WTC11 (cell line): ENCODE measurements at places on chromosomes 1 and 21.

DNA sequence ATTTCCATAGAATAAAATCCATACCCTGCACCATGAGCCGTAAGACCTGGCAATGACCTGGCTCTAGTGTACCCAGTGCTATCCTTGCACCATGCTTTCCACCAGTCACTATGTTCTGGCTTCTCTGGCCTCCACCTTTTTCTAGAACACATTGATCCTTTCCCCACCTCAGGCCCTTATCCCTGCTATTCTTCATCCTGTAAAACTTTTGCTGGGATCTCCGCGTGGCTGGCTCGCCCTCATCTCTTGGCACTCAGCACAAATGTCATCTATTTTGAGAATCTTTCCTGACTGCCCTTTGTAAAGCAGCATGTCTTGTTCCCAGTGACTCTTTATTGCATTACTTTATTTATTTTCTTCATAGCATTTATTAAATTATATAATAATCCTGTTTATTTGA lies 169.8 kb upstream of the B3GALT2 start:
- no peak for DNase-seq

DNA sequence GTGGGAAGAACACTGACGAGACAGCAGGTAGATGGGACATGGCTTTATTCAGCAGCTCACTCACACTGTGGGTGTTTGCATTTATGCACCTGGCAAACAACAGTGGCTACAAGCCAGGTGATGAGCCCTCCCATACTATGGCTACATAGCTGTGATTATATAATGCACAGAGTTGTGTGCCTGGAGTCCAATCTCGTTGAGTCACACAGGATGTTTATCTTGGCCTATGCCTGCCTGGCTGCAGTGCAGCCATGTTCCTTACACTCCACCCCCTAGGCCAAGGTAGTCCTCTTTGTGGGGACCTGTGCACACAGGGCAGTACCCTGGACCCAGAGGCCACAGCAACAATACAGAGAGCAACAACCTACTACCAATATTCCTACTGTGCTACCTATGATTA lies 1643.8 kb downstream of the MRPL39 start:
- no peak for DNase-seq

- DNase-seq, result no peak
Measured at GRCh38 chr1:222182641-222183040, 365.3 kb downstream of the HHIPL2 start.

- DNase-seq, result no peak
Measured at GRCh38 chr21:23890652-23891051, 1716.6 kb downstream of the MRPL39 start.

DNA sequence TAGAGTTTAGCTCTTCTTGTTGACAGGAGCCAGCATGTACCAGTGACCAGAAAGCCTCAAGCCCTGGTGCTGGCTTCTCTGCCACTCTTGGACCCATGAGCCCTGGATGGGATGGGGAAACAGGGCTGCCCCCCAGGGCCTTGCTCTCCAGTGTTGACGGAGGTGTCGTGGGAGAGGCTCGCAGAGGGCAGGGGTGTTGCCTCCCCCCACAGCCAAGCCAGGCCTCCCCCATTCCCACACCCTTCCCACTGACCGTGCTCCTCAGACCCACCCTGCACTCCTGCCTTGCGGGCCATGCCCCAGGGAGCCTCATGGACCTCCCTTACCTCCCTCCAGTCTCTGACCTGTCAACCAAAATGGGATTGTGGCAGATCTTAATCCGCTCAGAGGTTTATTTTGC lies 123.8 kb upstream of the COL6A1 start:
- DNase-seq, result no peak

- DNase-seq, result peak; percentile 33
Measured at GRCh38 chr1:37037690-37038089, 3.4 kb upstream of the GRIK3 start.

DNA sequence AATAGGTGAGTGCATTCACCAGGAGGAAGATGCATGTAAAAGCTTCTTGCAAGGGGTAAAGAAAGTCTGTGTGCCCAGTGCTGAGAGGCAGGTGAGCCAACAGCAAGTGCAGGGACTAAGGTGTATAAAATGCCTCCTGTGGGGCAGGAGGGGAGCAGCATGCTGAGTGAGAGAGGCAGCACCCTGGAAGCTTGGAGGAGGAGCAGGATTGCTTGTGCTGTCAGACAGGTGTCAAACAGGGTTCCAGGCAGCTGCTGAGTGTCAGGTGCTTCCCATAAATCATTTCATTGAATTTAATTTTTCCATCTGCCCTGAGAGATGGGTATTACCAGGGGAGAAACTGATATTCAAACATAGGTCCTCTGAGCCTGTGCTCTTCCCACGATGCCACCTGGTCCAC lies 13.9 kb downstream of the BSND start:
- no peak for DNase-seq

- DNase-seq, result no peak
Measured at GRCh38 chr1:203406446-203407045, 55.6 kb upstream of the FMOD start.

DNA sequence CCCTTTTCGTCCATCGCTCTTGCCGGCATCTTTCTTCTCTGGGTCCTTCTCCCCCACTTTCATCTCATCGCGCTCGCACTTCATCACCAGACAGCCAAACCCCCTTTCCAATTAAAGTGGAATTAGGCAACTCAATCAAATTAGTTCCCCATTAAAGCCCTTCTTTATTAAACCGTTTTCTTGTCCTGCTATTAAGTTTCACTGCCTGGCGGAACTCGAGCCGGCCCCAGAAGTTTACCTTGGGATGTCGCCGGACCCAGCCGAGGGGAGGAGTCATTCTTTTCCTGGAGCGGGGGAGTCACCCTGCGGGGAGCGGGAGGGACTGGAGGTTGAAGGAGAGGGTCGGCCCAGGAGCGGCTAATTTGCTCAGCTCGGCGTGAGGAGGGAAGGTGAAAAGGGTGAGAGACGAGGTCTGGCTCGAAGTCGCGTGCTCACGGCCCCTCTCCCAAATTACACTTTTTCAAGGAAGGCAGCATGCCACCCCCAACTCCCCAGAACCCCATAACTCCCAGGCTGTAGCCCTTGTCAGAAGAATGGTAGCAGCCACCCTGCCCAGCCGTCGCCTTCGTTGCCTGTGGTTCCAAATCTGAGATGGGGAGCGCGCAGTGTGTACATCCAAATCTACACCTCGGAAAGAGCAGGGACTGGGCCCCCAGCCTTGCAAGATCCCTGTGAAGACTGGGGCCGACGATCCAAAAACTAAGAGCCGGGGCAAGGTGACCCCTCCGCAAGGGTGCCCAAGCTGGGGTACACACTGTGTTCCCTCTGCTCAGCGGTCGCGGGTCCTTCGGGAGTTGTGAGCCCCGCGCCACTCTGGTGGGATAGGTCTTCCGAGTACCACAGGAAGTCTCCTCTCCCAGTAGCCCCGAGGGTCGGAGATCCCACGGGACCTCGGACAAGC lies 6.4 kb downstream of the DMRTA2 start:
- DNase-seq, result peak; percentile 81

- DNase-seq, result no peak
Measured at GRCh38 chr21:42780617-42781016, 98.7 kb downstream of the WDR4 start.

DNA sequence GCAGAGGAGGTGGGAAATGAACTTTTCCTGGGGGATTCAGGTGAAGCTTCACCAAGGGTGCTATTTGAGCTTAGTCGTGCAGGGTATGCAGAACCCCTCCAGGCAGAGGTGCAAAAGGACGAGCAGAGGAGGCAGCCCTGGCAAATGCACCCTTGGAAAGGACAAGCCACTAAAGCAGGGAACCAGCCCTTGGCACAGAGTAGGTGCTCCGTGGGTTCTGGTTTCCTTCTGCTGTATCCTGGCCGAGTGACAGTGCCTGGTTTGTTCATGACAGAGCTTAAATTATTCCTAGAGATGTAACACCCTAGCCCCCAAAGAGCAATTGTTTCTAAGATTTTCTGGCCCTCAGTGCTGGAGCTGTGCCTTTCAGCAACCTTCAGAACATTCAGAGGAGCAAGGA lies 73.4 kb upstream of the SYT6 start:
- DNase-seq, result no peak

GRCh38 chr1:218521414-218522169 lies 176.5 kb downstream of the TGFB2 start:
- peak; percentile 65 for DNase-seq

- no peak for DNase-seq
Measured at GRCh38 chr21:34846601-34847112, 177.9 kb downstream of the CLIC6 start.

DNA sequence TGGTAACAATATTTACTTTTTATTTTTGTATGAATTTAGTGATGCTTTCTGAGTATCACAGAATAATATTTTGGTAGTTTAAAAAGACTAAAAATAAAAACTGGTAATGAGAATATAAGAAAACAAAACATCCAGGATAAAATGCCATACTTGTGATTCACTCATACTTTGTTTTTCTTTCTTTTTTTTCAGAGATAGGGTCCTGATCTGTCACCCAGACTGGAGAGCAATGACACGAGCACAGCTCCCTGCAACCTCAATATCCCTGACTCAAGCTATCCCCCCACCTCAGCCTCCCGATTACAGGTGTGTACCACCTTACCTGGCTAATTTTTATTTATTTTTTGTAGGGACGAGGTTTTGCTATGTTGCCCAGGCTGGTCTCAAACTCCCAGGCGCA lies 64.2 kb upstream of the ADAM30 start:
- no peak for DNase-seq

DNA sequence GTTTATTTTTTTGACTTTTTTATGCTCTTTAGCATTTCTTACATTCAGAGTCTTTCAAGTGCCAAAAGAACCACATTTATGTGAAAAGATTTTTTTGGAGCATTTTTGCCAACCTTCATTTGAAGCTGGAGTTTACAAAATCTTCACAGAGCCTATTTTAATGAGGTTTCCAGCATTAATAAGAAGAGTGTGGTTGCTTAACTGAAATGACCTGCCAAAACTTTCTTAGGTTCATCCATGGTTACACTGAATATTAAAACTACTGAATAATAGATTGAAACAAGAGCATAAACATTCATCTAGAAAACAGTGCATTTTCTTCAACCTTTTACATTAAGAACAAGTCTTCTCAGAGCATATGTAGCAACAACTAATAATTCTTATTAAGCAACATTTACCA lies 672.3 kb upstream of the CXADR start:
- DNase-seq, result no peak

GRCh38 chr1:109963864-109964263 lies 20.7 kb upstream of the AHCYL1 start:
- no peak for DNase-seq

- peak; percentile 10 for DNase-seq
Measured at GRCh38 chr21:45528028-45528705, 14.1 kb downstream of the SLC19A1 start.

DNA sequence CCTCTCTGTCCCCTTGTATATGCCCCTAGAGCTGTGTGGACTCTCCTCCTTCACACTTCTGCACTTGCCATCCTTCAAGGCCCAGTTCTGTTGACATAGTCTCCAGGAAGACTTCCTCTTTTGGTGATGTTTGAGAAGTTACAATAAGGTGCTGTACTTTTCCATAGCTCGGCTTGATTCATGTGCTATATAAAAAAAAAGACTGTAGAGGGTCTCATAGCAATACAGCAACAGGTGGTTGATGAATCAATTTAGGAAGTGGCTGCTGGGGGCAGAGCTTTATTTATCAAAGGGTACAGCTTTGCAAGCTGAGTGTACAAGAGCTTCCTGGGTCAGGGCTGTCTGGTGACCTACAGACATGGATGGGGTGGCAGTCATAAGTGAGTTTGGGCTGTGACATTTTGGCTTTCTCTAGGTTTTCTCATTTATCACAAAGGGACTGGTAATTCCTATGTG lies 102.7 kb downstream of the RUNX1 start:
- no peak for DNase-seq

- DNase-seq, result no peak
Measured at GRCh38 chr1:25711555-25712298, 88.3 kb upstream of the SELENON start.

DNA sequence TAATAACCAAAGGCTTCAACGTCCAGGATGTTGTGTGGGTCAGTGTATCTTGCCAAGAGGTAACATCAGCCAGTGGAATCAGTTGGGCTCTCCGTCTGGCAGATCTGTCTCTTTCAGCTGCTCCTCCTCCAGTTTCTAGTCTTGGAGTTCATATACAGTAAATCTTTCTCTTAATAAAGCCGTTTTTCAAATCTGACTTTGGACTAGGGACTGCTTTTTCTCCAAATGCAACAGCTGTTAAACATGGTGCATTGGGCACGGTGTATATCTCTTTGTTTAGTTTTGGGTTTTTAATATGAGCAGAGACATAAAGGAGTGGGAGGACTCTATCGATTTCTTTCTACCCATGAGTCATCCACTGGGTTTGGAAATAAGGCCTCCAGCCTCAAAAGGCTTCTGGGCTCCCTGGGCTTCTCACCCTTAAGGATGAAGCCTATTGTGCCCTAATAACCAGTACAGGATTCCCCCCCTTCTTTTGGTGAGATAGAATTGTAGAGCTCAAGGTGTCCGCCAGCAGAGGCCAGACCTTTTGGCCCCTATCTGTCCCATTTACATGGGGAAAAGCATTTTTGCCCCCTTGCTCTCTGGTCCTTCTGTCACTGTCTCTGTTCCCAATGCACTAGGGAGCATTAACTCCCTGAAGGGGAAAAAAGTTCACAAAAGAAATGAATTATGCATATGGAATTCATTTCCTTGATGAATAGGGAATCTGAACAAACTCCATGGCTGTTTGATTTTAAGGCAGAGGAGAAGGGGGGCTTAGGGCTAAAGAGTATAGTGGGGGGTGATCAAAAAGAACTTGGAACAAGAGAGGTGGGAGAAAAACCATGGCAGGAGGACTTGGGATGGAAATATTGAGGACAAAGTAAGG lies 86.0 kb downstream of the PBX1 start:
- DNase-seq, result no peak

- DNase-seq, result no peak
Measured at GRCh38 chr1:93723110-93723509, 41.5 kb upstream of the BCAR3 start.

GRCh38 chr1:56137521-56138505 lies 441.6 kb downstream of the PLPP3 start:
- no peak for DNase-seq

GRCh38 chr1:221783936-221784335 lies 42.0 kb upstream of the DUSP10 start:
- no peak for DNase-seq

DNA sequence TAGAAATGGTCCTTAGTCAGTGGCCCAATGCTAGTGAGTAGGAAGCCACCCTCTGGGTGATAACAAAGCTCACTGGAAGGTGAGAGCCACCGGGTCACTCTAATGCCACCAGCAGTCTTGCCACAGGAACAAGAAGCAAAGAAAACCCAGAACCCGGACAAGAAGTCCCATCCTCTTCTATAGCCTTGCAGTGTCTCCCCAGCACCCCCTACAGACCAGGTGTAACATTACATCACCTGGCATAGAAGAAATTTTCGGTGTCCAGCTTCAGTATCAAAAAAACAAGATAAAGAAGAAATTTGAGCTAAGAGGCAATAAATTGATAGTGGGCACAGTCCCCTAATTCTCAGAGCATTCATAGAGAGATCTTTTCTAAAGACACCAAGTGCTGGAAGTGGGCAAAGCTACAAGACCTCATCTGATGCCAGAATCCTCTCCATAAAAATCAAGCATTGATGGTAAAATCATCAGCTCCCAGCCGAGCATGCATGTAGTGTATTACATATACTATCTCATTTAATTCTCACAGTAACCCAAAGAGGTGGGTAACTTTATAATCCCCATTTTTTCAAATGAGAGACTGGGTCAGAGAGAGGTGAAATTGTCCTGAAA lies 491.0 kb downstream of the MATN1 start:
- peak; percentile 38 for DNase-seq

- DNase-seq, result no peak
Measured at GRCh38 chr1:203051841-203052324, 25.6 kb downstream of the PPFIA4 start.

GRCh38 chr1:203166192-203166940 lies 9.3 kb downstream of the MYBPH start:
- no peak for DNase-seq
